ENCODE measurements at places on chromosomes 2 and 18. TPM values are rescaled to one million over a fixed set of nuclear protein-coding genes. Genes with fewer than 3 reads are reported as not detected.

LYG2 gene
- not detected for total RNA-seq

RAB6C gene
- not detected for total RNA-seq

PROM2 gene
- total RNA-seq: 0.20 TPM

GULP1 gene
- total RNA-seq: 35.6 TPM

CCDC74A gene
- 8.9 TPM for total RNA-seq

ELOA2 gene
- total RNA-seq: not detected

SPC25 gene
- 1.1 TPM for total RNA-seq

NMUR1 gene
- 0.07 TPM for total RNA-seq
